Anterior cingulate cortex (tissue), 58 donors: ENCODE measurements at places on chromosomes 6 and 20.

DNA sequence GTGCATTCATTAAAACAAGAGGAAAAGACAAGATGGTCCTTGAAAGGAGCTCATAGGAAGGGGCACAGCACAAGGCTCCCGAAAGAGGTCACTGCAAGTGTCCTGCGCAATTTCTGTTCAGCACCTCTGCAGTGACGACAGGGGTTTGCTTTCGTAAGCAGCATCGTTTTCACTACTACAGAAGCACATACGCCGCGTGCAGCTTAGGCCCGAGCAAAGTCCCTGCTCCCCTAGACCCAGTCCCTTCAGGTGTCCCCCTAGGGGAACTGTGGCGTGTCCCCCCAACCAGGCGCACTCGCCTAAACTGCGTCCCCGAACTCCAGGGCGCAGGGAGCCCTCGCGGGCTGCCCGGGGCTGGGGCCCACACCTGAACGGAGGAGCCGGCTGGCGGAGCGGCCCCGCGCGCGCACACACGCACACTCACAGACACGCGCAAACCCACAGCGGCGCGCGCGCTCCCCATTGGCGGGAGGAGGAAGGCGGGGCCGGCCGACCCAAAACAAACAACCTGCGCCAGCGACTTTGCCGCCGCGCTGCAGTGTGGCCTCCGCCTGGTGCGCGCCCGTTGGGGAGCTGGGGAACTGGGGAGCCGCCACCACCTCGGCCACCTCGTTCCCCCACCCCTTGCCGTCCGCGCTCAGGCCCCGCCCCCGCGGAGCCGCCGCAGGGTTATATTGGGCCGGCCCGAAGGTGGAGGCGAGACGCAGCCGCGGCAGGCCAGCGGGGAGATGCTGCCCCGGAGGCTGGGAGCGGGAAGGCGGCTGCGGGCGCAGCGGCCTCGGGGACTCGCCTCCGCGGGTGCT is at the start of gene FOXQ1:
FOXQ1 (plus strand) TSS at position 699 of the 803 bp plus-strand sequence. CDS start 607 bp downstream, outside the sequence.
- peak; percentile 37 for DNase-seq

DNA sequence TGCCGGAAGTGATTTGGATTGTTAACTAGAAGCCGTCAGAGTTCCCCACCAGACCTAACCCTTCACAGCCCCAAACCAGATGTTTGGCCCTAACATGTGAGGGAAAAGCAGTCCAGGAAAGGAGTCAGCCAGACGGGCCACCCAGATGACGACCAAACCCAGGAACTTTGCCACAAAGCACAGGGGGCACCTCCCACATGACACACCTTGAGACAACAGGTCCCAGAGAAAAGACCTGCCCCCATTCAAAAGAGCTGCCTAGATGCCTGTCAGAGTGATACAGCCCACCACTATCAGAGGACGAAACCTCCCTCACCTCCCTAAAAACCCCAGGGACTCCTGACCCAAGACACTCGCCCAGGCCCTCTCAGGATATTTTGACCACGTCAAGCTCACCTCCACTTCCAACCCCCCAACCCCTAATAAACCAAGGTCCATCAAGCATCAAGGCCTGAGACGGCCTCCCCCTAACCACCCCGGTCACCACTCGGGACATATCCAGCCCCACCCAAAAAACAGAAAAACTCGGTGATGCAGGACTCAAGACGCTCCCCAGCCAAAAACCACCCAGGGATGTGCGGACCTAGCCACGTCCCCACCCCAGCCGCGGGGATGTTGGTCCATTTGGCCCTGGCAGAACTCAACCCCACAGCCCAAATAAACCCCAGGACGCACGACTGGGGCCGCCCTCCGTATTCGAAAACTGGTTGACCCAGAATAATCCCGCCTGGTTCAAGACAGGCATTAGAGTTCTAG is 662 bp downstream of the ZNF343 start:
- no peak for DNase-seq

DNA sequence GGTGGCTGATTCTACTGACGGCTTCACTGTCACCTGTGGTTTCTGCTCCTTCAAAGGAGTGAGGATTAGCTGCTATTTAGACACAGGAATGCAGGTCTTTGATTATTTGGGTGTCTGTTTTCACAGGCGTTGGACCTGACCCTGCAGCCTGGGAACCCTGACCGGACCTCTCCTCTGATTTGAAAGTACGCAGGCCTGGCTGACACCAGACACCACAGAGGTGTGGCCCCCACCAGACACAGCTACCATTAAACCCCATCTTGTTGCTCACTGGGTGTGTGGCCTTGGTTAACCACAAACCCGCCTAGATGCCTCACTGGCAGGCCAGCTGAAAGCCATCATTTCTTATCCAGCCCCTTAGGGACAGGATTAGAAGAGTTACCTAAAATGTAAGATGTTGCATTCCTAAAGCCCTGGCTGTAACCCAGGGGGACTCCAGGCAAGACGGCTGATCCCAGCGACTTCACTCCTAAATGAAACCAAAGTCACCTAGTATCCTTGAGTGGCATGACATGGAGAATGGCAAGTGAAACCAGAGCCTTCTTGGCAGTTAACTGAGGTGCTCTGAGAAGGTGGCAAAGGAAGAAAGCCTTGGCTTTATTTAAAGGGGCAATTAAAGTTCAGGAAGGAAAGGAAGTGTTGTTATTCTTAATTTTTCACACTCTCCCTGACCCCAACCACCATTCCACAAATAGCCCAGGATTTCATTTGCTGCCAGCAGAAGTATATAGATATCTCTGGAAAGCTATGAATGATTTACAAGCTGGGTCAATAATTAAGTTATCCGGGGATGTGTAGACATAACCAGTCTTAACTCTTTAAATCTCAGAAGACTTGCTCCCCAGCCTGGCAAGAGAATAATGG is 169.9 kb downstream of the QRSL1 start:
- DNase-seq: no peak

- DNase-seq: no peak
These were observed 38.7 kb upstream of the THEMIS start for GRCh38 chr6:127939442-127940066.

DNA sequence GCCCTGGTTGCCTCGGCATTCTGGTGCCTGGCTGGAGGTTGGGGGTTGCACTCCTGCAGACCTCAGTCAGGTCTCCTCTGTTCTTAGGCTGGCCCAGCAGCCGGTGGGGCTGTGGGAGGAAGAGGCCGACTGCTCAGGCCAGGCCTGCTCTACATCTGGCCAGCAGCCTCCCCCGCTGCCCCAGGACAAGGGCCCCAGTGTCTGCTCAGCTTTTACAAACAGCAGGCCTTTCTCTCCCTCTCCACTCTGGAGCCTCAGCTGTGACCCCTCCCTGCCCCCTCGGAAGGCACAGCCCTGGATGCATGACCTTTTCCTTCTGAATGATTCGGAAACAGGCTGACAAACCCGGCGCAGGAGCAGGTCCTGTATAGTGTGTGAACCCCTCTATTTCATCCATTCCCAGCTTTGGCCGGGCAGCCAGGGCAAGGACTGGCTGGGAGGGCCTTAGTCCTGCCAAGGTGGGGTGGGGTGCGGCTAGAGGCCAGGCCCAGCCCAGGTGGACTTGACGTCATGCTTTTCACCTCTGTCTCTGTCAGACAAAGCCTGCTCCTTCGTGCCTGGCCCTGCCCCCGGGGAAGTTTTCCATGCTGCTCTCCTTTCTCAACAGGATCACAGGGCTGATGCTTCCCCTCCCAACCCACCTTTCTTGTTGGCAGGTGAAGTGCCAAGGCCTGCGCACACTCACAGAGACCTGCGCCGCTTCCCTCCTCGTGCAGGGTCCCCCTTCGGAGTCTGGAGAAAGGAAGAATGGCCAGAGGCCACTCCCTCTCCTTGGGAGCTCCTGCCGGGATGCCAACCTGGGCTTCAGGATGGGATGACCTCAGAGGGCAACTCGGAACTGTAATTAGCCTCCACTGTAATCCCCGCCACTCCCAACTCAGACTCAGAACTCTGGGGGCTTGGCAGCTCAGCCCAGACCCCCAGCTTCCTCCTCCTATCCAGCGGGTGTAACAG is 10.1 kb upstream of the ITPR3 start:
- DNase-seq: peak; percentile 37

- no peak for DNase-seq
These were observed 102.3 kb downstream of the HIVEP2 start for GRCh38 chr6:142842418-142843261.

DNA sequence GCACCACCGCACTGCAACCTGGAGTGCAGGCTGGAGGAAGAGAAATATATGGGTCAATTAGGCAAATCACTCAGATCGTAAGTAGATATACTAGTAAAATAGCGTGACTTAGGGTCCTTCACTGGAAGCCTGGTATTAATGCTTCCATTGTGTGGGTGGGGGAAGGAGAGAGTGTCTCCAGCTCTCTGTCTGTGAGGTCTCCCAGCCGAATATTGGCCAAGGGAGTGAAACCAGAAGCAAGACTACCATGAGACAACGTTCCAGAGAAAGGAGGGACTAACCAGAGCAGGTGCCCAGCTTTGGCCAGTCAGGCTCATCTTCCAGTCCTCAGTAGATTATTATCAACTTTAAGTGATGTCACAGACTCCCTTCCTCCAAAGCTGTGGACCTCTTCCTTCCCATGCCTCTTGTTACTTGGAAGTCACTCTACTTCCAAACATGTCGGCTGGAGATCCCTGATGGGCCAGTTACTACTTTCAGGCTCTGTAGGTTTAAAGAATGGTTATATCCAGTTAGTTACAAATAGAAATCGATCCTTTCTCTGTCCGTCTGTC is 28.8 kb downstream of the MTHFD1L start:
- DNase-seq: no peak

DNA sequence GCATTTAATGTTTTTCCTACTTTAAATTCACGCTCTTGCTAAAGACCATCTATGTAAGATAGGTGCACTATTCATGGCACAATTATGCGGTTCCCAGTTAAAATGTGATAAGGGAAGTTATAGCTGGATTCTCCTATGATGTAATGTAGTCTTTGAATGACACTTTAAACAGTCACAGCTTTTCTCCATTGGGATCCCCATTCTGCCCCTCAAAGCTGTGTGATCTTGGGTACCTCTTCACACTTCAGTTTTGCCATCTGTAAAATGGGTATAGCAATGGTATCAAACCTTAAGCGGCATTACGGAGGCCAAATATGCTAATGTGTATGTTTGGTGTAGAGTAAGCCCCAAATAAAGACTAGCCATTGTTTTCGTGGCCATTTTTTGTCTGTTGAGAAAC is 64.7 kb upstream of the ZNF217 start:
- no peak for DNase-seq

DNA sequence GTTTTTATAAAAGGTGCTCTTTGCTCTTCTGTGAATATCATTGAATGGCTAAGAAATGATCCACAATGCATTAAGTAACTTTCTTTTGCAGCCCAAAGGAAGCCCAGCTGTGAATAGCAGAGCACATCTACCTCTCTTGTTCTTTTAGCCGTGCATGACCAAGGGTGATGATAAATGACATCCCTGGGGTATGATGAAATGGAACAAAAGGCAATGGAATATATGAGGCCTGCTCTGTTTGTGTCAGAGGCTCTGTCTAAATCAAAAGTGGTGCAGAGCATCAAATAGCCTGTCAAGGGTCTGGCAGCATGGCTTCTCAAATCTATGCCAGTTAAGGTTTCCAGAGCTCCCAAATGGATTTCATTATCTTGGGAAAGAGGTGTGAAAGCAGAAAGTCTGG is 362.6 kb upstream of the RNF217 start:
- DNase-seq: no peak

DNA sequence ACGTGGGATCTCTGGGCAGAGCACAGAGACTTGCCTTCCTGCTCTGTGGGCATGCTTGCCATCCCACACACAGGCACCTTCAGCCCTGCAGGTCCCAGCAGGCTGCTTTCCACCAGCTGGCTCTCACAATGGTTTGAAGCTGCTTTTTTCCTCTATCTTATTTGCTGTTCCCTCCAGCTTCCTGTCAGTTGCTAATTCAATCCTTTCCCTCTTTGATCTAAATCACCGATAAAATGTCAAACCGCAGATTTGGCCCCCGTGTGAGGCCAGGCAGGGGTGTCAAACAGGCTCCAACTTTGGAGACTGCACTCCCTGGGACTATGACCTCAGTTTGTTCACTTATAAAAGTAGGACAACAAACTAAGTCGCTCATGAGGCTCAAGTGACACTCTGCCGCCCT is 40.6 kb upstream of the PCMTD2 start:
- DNase-seq: no peak

DNA sequence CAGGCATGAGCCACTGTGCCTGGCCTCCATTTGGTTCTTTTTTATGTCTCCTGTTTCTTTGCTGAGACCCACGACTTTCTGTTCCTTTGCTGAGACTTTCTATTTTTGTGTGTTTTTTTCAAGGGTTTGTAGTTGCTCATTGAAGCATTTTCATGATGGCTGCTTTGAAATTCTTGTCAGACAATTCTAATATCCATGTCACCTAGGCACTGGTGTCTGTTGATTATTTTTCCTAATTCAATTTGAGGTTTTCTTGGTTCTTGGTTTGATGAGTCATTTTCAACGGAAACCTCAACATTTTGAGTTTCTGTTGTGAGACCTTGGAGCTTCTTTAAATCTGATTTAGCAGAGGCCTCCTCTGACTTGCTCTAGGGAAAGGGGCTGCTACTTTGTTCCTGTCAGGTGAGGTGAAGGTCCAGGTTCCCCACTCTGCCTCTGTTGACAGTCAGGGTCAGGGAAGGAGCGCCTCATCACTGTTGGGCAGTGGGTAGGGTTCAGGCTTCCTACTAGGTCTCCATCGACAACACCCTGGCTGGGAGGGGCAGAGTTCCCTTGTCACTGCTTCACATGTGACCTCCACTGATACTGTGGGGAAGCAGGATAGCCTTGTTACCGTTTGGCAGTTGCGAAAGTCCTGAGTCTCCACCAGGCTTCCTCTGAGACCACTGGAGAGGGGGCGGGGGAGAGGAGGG is 67.2 kb upstream of the RNF24 start:
- DNase-seq: peak; percentile 9

DNA sequence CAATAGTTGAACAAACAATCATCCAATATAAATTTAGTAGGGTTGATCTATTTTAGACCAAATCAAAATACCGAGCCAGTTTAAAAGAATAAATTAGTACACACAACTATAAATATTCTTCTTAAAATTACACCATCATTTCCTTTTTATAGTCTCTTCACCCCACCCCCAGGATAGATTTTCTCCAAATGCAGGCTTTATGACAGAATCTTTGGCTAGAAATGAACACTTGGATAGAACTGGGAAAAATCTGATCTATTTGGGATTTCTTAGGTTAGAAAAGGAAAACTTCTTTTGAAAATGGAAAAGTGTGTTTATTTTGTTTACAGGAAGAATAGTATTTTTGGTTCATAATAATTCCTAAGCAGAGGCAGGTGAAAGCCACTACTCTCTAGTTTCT is 74.6 kb downstream of the HMGN3 start:
- no peak for DNase-seq

DNA sequence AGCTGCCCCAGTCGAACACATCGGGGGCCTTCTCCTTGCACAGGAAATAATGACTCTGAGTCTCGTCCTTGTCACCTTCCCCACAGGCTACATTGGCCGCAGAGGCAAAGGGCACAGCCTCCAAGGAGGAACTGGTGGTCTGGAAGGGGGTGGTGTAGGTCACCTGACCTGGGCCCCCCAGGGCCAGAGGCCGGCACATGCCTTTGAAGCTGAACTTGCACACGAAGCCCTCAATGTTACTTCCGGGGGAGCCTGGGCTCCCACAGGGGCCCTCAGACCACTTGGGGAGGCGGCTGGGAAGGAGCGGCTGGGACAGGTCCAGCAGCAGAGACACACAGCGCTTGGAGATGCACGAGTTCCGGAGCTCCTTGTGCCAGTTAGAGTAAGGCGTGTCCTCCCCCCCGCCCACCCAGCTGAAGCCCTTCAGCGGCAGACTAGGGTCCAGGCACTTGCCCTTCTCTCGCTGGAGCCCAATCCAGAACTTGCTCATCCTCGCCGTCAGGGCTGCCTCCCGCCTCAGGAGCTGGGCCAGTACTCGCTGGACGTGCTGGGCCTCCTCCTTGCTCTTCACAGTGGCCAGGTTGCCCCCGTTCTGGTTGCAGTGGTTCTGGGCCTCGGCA is 578 bp downstream of the CD93 start:
- no peak for DNase-seq

- DNase-seq: no peak
These were observed 39.6 kb downstream of the SLX4IP start for GRCh38 chr20:10474606-10475184.
